ENCODE measurements at places on chromosomes 1 and 21.

DNA sequence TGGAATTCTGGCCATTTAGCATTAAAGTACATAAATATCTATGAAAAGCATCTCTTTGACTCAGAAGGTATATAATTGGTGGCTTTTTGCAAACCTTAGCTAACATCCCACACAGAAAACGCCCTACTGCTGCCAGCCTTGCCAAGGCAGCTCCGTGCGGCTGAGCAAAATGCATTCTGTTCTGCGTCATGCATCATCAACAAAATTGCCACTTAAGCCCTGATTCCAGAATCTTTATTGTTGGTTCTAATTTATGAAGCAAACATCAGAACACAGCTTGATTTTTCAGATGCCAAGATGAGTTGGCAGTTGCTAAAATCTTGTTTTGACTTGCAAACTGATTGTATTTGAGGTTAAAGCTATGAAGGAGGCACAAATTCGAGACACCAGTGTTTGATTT, 314.9 kb upstream of the DEPDC1 start:
- no peak for DNase-seq

DNA sequence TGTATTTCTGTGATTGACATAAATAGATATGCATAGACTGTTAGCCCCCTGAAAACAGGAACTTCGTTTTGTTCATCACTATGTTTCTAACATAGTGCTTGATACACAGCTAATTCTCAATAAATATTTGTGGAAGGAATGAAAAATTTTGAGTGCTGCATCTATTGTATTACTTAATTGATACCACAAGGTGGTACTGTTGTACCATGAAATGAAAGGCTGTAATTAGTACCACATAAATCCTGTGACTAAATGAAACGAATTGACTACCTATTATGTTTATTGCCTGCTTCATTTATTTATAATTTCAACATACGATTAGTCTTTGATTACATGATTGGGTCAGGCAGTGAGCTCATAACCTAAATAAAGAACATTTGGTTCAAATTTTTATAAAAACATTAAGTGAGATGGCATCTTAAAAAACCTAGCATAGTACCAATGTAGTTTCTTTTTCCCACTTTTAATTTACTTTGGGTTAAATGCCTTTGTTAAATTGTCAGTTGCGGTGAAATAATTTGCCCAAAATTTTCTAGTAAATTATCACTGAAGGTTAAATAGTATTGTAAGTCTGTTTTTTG, 15.0 kb upstream of the TGFB2 start:
- DNase-seq = no peak

DNA sequence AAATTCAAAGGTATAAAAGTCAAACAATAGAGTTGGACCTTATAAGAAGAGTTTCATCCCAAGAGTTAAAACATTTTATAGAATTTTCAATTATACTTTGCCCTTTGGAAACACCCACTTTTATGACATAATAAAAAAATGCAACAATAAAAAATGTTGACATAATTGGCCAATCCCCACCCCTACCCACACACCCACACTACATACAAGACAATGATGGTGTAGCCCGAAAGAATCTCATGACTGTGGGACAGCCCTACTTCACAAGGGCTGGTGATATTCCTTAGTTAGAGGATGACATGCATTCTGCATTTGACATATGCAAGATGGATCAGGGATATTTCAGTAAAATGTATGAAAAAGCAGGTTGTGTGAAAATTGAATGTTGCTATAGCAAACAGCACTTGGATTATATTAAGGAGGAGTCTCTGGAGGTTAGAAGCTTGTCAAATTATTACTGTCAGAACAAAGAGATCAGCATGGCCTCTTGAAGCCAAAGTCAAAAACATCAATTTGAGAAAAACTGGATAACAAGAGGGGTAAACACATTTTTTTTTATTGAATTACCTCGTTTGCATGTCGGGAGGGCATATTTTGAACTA, 133.0 kb upstream of the SAMSN1 start:
- DNase-seq = no peak

- no peak for DNase-seq
These were observed 97.1 kb downstream of the ENAH start for GRCh38 chr1:225555821-225556220.

DNA sequence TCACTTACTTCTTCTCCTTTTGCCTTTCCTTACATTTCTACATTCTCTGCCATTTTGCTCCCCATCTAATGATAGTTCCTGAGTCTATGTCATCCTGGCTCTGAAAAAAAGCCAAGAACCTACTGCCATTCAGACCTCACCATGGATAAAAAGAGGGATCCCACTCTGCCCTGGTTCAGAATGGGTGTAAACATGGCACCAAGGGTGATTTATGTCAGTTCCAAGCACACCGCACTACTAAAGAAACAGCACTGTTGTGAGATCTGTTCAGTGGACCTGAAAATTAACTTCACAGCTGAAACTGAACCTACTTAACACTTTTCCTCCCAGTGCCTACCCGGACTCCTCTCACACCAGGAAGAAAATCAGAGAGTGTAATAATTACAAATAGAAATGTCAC, 72.3 kb upstream of the NTPCR start:
- DNase-seq = no peak

GRCh38 chr1:23722652-23723051, 20.6 kb upstream of the ELOA start:
- DNase-seq = no peak

DNA sequence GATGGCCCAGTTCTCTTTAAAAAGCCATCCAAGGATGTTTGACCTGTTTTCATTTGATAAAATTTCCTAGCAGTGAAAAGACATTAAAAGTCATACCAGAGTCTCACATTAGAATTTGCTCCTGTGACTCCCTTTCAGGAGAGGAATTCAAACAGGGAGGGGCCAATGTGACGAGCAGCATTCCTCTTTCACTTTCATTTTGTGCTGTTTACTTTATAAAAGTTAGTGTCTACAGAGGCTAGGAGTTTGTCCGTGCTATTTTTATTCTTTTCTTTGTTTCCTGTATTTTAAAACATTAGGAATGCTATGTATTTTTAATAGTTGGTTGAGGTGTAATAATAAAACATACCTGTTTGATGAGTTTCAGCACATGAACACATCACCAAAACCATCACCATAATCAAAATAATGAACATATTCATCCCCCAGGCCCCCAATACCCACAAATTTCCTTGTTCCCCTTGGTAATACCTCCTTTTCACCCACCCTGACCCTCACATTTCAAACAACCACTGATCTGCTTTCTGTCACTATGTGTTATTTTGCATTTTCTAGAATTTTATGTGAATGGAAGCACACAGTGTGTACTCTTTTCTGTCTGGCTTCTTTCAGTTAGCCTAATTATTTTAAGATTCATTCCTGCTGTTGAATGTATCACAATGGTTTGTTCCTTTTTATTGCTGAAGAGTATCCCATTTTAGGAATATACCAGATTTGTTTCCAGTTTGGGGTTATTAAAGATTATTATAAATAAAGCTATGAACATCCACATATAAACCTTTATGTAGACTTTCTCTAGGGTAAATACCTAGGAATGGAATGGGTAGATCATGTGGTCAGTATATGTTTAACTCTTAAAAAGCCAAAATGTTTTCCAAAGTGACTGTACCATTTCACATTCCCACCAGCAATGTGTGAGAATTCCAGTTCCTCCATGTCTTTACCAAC, 129.5 kb downstream of the TENT5C start:
- DNase-seq = no peak

- DNase-seq = no peak
These were observed 148.7 kb downstream of the RUNX1 start for GRCh38 chr21:34900376-34900775.

GRCh38 chr1:243883551-243883950, 33.5 kb upstream of the AKT3 start:
- DNase-seq = no peak

DNA sequence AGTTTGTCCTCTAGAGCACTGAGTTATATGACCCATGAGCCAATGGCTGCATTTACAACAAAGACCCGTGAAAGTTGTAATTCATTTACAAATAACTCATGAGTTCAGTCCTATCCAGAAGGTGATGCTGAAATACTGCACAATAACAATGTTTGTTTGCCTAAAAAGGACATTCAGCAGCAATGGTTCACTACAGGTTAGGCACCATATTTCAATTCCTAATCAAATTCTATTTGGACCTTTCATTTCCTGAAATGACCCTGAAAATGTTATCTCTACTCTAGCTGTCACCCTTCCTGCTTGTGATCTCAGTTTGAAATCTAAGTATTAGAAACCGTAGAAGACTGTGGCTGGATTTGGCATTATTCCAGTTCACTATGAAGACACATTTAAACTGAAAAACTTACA, 191.2 kb upstream of the SAMSN1 start:
- no peak for DNase-seq

DNA sequence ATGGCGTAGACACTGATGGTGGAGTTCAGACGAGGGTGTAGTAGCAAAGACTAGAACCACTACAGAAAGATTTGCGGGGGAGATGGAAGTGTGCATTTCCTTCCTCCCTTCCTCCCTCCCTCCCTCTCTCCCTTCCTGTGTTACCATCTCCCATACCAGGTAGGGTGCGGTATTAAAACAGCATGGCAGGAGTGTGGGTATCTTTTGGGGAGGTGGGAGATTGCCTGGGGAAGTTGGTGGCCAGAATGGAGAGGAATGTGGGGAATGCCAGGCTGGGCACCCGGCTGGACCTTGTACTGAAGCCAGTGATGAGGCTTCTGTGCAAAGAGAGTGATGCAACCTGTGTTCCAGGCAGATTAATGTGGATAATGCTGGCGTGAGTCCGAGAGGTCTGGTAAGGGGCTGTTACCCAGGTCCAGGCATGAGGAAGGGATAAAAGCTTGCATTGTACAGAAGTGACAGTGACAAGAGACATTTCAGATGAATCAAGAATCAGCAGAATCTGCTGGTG, 30.3 kb upstream of the PPP2R5A start:
- no peak for DNase-seq

DNA sequence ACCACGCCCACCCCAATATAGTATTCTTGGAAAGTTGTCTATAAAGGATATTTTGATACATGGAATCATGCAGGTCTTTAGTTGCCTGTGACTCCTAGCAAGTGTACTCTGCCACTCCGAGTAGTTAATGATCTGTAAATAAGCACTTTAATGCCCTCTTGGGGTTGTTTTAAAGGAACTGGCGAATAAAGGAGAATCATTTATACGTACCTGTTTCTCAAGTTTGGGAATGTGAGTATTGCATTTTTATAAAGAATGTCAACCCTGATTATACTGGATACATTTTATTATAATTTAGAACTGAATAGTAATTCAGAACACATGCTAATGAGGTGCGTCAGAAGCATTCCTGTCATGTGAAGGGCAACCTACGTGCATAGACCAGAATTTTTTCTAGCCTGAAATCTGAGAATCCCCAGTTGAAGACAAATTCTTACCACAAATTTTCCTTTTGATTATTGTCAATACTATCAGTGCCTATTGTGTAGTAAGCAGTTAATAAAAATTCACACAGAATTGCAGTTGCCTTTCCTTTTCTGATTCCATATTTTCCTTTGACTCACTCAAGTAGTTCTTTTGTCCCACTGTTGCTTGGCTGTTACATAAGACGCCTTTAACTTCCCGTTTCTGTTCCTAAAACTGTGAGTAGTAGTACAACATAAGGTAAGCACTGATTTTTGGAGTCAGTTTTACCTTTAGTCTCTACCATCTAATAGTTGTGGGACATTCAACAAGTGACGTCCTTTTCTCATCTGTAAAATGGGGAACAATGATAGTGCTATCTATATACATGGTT, 5.1 kb downstream of the AHCYL1 start:
- DNase-seq = no peak

GRCh38 chr1:55244476-55245099, 29.4 kb upstream of the USP24 start:
- DNase-seq = no peak

GRCh38 chr1:184535191-184535970, 148.6 kb downstream of the C1orf21 start:
- DNase-seq = no peak

- no peak for DNase-seq
These were observed 15.7 kb downstream of the DIP2A start for GRCh38 chr21:46474382-46474781.

- no peak for DNase-seq
These were observed 15.0 kb upstream of the PSMB2 start for GRCh38 chr1:35656148-35656862.

DNA sequence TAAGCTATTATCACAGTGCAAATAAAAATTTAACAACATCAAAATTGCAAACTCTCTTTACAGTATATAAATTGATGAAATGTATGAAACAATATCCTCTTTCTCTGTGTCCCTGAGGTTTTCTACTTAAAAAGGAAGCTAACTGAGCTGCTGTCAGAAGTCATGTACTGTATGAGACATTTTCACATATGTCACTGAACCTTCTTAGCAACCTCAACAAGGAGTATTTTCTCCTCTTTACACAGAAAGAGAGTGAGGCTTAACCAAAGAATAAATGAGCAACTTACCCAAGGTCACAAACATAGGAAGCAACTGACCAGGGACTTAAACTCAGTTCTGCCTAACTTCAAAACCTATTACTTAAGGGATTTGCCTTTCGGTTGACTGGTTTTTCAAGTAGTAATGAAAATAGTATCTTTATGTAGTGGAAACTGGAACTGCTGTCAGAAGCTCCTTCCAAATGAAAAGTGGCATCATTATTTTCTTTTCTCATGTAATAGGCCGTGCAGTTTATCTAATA, 288.9 kb downstream of the LRRIQ3 start:
- no peak for DNase-seq

GRCh38 chr1:100449477-100449876, 88.5 kb upstream of the GPR88 start:
- no peak for DNase-seq

GRCh38 chr21:45030682-45031570, 43.5 kb upstream of the ADARB1 start:
- no peak for DNase-seq

GRCh38 chr1:159188375-159188788, 16.3 kb upstream of the ACKR1 start:
- DNase-seq = no peak

DNA sequence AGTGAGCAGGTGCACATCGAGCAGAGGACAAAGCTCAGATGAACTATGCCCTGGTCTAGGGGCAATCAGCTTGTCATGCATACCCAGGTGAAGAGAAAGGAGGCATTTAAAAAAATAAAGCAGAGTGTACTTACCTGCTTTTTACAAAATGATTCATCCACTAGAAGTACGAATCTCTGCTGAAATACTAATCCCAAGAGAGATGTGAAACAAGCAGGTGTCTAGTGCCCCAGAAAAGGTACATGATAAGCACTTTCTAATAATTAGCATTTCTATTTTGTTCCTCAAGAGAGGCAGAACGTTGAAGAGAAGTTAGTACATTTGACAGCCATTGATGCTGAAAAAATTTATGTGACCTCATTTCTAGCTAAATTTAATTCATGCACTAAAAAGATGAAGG, 31.1 kb downstream of the CHODL start:
- no peak for DNase-seq

GRCh38 chr1:53281133-53281532, 42.8 kb upstream of the MAGOH start:
- DNase-seq = no peak

DNA sequence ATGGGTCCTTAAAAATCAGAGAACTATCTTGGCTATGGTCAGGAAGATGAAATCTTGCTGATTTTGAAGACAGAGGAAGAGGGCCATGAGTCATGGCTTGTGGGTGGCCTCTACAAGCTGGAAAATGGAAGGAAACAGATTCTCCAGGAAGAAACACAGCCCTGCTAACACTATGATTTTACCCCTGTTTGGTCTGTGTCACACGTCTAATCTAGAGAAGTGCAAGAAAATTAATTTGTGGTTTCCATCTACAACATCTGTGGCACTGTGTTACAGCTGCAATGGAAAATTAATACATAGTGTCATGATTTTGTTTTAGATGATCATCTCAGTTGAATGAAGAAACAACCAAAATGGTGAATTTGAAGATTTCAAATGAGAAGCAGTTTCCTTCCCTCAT, 288.7 kb upstream of the NRIP1 start:
- no peak for DNase-seq
